ENCODE measurements at places on chromosomes 7 and 10. TPM values are rescaled to one million over a fixed set of nuclear protein-coding genes. Genes with fewer than 3 reads are reported as not detected.

The SUGCT gene
- 2.1 TPM for total RNA-seq

The TLL2 gene
- 0.14 TPM for total RNA-seq

The HMX2 gene
- not detected for total RNA-seq

The CPA1 gene
- not detected for total RNA-seq

The C10orf95 gene
- 0.73 TPM for total RNA-seq

The SPDYE1 gene
- total RNA-seq, result not detected

The NKX1-2 gene
- not detected for total RNA-seq

The RPEL1 gene
- total RNA-seq, result not detected

All from naive thymus-derived CD8-positive, alpha-beta T cell (primary cell).